ENCODE measurements at places on chromosomes 3 and 15. TPM values are rescaled to one million over a fixed set of nuclear protein-coding genes. Genes with fewer than 3 reads are reported as not detected.

The LRRC31 gene
- total RNA-seq: not detected

The COL6A5 gene
- total RNA-seq: not detected

The ZIC1 gene
- not detected for total RNA-seq

The MAN2C1 gene
- 357 TPM for total RNA-seq

The SPSB4 gene
- total RNA-seq: not detected

The PTX3 gene
- total RNA-seq: not detected

The CPEB1 gene
- total RNA-seq: 1.2 TPM

The FOXB1 gene
- 0.13 TPM for total RNA-seq

The CXCR6 gene
- total RNA-seq: 3.7 TPM

The DCLK3 gene
- total RNA-seq: not detected

The HDC gene
- total RNA-seq: 4.2 TPM

The TOP2B gene
- 138 TPM for total RNA-seq

The PTH1R gene
- total RNA-seq: not detected

The APBA2 gene
- total RNA-seq: 108 TPM

The GPR149 gene
- not detected for total RNA-seq

The GNAT1 gene
- not detected for total RNA-seq

The CSPG5 gene
- total RNA-seq: 0.36 TPM

The LIPC gene
- total RNA-seq: 1.6 TPM

The PRICKLE2 gene
- total RNA-seq: 0.09 TPM

The BNC1 gene
- not detected for total RNA-seq

The TGFBR2 gene
- total RNA-seq: 114 TPM

The CFAP92 gene
- total RNA-seq: 0.26 TPM

The KLHDC8B gene
- 3.8 TPM for total RNA-seq

The GP9 gene
- total RNA-seq: not detected

The GHSR gene
- not detected for total RNA-seq

The CCDC39 gene
- total RNA-seq: not detected

The WDR53 gene
- total RNA-seq: 20.9 TPM
